ENCODE measurements at places on chromosomes 3 and 15. TPM values are rescaled to one million over a fixed set of nuclear protein-coding genes. Genes with fewer than 3 reads are reported as not detected.

The ATP8B4 gene
- 2.4 TPM for polyA plus RNA-seq

The SLC28A1 gene
- 0.97 TPM for polyA plus RNA-seq

The LRRC3B gene
- polyA plus RNA-seq, result not detected

The RTP4 gene
- polyA plus RNA-seq, result 2.7 TPM

The FANCD2OS gene
- not detected for polyA plus RNA-seq

The GMPS gene
- polyA plus RNA-seq, result 21.8 TPM

The PRR20G gene
- polyA plus RNA-seq, result not detected

The SCN5A gene
- polyA plus RNA-seq, result 0.77 TPM

The C2CD4A gene
- not detected for polyA plus RNA-seq

The GOLGA6L7 gene
- not detected for polyA plus RNA-seq

The WDR82 gene
- polyA plus RNA-seq, result 31.6 TPM

The FMN1 gene
- 1.3 TPM for polyA plus RNA-seq

DNA sequence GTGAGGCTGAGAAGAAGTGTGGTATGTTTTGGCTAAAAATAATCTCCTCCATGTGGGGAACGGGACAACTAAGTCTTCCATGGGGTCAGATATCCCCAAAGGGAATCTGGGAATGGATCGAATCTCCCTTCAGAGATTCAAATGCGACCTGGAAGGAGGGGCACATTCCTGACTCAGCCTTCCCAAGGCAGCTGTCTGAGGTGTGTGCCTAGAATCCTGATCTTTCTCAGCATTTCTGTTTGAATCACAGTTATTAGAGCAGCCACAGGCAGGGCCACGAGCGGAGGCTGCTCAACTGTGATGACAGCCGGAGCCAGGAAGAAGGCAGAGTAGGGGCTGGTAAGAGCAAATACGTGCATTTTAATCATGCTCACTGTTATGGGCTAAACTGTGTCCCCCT lies 135.1 kb downstream of the ADAMTS17 start:
- no peaks in the 10 kb centered on the region for H3K27me3 ChIP-seq
- H3K36me3 ChIP-seq, result no peaks in the 10 kb centered on the region
- H3K4me1 ChIP-seq, result no peaks in the 10 kb centered on the region
- no peak for DNase-seq

DNA sequence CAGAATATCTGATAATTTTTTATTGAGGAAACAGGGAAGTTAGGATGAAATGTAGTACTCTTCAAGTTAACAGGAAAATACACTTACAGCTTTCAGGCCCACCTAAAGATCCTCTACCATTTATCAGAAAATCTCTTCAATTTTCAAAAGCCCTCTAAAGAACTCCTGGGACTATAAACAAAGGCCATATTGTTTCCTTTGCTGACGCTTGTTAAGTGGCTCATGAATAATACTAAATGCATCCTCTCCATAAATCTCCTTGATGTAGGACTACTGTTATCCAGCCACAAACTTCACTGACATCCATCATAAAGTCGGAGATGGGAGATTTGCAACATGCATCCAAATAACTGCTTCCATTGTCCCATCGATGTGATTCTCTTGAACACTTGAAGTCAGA lies 326.5 kb downstream of the ZIC1 start:
- H3K4me3 ChIP-seq, result no peak overlapping the region
- H3K27ac ChIP-seq, result no peak overlapping the region
- H3K4me1 ChIP-seq, result no peaks in the 10 kb centered on the region
- no peaks in the 10 kb centered on the region for H3K36me3 ChIP-seq
- DNase-seq, result no peak
- no peaks in the 10 kb centered on the region for H3K27me3 ChIP-seq

DNA sequence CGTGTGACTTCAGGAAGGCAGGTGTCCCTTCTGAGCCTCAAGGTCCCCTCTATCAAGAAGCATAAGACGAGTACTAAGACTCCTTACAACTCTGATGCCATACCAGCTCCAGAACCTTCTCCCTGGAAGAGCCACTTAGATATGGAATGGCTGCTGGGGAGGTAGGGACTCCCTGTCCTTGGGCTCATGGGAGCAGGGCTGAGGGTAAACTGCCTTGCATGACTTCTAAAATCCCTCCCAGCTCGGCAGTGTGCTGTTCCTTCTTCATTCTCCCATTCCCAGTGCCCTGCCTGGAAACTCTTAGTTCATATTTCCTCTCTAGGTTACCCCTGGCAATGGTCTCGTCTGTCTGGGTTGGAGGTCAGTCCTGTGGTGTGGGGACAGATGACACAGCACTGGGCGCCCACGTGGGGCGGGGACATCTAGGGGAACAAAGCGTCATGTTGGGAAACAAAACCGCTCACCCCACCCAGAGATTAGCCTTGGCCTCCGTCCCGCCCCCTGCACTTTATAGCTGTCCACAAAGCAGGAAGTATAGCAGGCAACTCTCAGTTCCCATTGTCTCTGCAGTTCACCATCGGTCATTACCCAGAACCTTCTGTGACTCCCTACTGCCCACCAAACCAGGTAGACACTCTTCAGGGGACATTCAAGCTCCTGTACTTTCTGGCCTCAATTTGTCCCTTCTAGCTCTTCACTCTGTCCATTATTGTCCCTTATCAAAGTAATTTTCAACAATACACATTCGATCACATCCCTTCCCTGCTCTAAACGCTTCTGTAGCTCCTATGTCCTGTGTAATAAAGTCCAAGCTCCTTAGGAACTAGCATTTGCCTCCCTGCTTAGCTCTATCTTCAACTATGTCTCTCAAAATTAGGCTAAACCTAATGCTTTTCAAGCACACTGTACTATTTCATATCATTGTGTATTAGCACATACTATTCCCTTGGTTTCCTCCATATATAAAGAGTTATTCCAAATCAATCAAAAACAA lies 73.8 kb downstream of the IQSEC1 start:
- peak; percentile 88 for DNase-seq
- no peak overlapping the region for H3K27ac ChIP-seq
- H3K4me1 ChIP-seq, result no peaks in the 10 kb centered on the region
- no peaks in the 10 kb centered on the region for H3K27me3 ChIP-seq
- H3K4me3 ChIP-seq, result no peak overlapping the region
- H3K36me3 ChIP-seq, result no peaks in the 10 kb centered on the region

- no peak for DNase-seq
- H3K4me1 ChIP-seq, result no peaks in the 10 kb centered on the region
- H3K27me3 ChIP-seq, result no peaks in the 10 kb centered on the region
- H3K4me3 ChIP-seq, result no peak overlapping the region
Measured at GRCh38 chr3:1907911-1908310, 190.8 kb upstream of the CNTN4 start.

- H3K4me1 ChIP-seq, result no peaks in the 10 kb centered on the region
- H3K27me3 ChIP-seq, result no peaks in the 10 kb centered on the region
- no peak for DNase-seq
Measured at GRCh38 chr15:31149987-31150386, 48.5 kb upstream of the TRPM1 start.

DNA sequence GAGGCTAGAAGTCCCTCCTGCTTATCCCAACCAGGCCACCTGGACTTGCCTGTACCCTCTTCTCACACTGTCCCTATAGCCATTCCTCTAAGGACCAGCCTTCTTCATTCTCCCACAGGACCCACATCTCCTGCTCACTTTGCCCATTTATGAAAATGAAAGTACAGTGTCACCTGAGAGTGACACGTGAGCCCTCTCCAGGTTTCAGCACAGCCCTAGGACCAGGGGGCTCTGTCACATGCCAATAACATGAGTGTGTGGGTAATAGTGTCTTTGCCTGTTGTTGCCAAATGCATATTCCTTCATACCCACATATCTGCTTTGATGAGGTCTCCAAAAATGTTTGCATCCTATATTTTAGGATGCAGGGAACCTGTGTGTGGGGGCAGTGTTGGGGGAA lies 42.3 kb upstream of the TNFAIP8L3 start:
- H3K27me3 ChIP-seq, result no peaks in the 10 kb centered on the region
- no peak for DNase-seq
- H3K4me1 ChIP-seq, result no peaks in the 10 kb centered on the region
- no peak overlapping the region for H3K27ac ChIP-seq
- H3K36me3 ChIP-seq, result no peaks in the 10 kb centered on the region

DNA sequence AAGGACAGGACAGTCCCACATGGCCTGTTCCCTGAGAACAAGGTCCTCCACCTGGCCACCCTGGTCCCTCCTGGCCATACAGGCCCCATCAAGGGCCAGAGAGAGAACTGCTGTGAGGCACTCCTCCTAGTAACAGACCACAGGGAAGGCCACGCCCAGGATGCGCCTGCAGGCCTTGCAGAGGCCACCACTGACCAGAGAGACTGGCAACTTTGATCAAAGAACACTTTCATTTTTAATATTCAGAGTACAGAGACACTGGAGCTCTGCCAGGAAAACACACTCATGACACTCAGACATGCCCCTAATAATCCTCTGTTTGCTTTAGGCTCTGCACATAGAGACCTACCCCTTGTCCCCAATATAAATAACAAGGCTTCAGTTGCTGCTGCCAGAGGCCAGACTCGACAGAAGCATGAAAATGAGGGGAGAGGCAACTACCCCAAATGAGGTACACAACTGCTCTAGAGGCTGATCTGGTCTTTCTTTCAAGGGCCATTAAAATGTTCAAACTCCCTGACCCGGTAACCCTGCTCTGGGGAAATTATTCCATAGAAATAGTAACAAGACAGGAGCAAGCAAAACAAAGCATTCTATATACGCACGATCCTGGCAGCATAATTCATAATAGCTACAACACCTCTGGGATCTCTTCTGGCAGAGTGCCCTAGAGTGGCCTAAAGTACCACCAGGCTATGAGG lies 44.8 kb downstream of the CCDC12 start:
- DNase-seq, result peak; percentile 86
- peaks cover 9% of the 10 kb centered on the region for H3K4me1 ChIP-seq
- peak overlapping the region; percentile 84 for H3K27ac ChIP-seq
- no peaks in the 10 kb centered on the region for H3K36me3 ChIP-seq

- DNase-seq, result no peak
- no peak overlapping the region for H3K27ac ChIP-seq
- no peak overlapping the region for H3K4me3 ChIP-seq
- no peaks in the 10 kb centered on the region for H3K27me3 ChIP-seq
- no peaks in the 10 kb centered on the region for H3K36me3 ChIP-seq
Measured at GRCh38 chr15:79381593-79381992, 50.5 kb upstream of the MINAR1 start.

Measured in aorta (tissue), 5 donors.